Gastroesophageal sphincter (tissue), 4 donors: ENCODE measurements at places on chromosomes 7 and 10. TPM values are rescaled to one million over a fixed set of nuclear protein-coding genes. Genes with fewer than 3 reads are reported as not detected.

The ACBD7 gene
- total RNA-seq, result not detected

The DNAJC12 gene
- 3.8 TPM for total RNA-seq

The PNLIPRP2 gene
- not detected for total RNA-seq

The LRRN3 gene
- 1.6 TPM for total RNA-seq

The LIPF gene
- not detected for total RNA-seq

The KLF14 gene
- total RNA-seq, result 0.08 TPM

The ALOX5 gene
- 17.4 TPM for total RNA-seq

The TRIM73 gene
- total RNA-seq, result 5.4 TPM

The TMEM130 gene
- total RNA-seq, result 1.8 TPM

The ACTL6B gene
- total RNA-seq, result 2.2 TPM

The TAS2R60 gene
- total RNA-seq, result not detected

The PFKFB3 gene
- total RNA-seq, result 29.6 TPM

The RPEL1 gene
- total RNA-seq, result not detected

The SPDYE2 gene
- total RNA-seq, result not detected

The SPDYE16 gene
- total RNA-seq, result 0.94 TPM

The GNB2 gene
- 136 TPM for total RNA-seq

The ZKSCAN5 gene
- total RNA-seq, result 7.5 TPM

The PAPSS2 gene
- 15.1 TPM for total RNA-seq

The THAP5 gene
- total RNA-seq, result 41.7 TPM

The ITIH2 gene
- total RNA-seq, result not detected

The NPY4R2 gene
- total RNA-seq, result not detected

The TEX36 gene
- total RNA-seq, result not detected

The ZNF487 gene
- total RNA-seq, result 15.8 TPM

The CPSF4 gene
- total RNA-seq, result 28.0 TPM

The ZMIZ1 gene
- total RNA-seq, result 36.3 TPM

The ZNF804B gene
- total RNA-seq, result not detected

The TRPV5 gene
- not detected for total RNA-seq

The A1CF gene
- total RNA-seq, result 0.04 TPM

The GNAT3 gene
- not detected for total RNA-seq

The FGFBP3 gene
- 0.50 TPM for total RNA-seq

The SUN3 gene
- not detected for total RNA-seq

The LIPK gene
- not detected for total RNA-seq

The PRPS1L1 gene
- total RNA-seq, result not detected

The SLC35G1 gene
- 4.8 TPM for total RNA-seq

The KCP gene
- 0.67 TPM for total RNA-seq

The ANKRD2 gene
- total RNA-seq, result 0.54 TPM

The SLC26A3 gene
- 10.3 TPM for total RNA-seq

The SDK1 gene
- total RNA-seq, result 9.4 TPM

The C10orf62 gene
- not detected for total RNA-seq

The FAM237B gene
- not detected for total RNA-seq

The TSPAN33 gene
- 15.5 TPM for total RNA-seq

The TAS2R4 gene
- total RNA-seq, result 0.37 TPM

The CDNF gene
- total RNA-seq, result 6.7 TPM

The AKR1E2 gene
- 15.9 TPM for total RNA-seq

The FAM13C gene
- total RNA-seq, result 37.6 TPM

The TMEM72 gene
- total RNA-seq, result not detected

The LRGUK gene
- total RNA-seq, result 0.94 TPM

The GBF1 gene
- 32.2 TPM for total RNA-seq

The ING3 gene
- 23.0 TPM for total RNA-seq

The VSTM2A gene
- total RNA-seq, result not detected

The MTERF1 gene
- 8.7 TPM for total RNA-seq

The FBXO24 gene
- total RNA-seq, result not detected

The TMEM176B gene
- 18.2 TPM for total RNA-seq

The C10orf67 gene
- total RNA-seq, result not detected

The CAV2 gene
- 142 TPM for total RNA-seq

The ANLN gene
- 2.8 TPM for total RNA-seq
